Stimulated activated CD4-positive, alpha-beta T cell treated with anti-CD3 and anti-CD28 coated beads, Interleukin-1b, Interleukin-23, amount 100 ng/mL, for 24 hours (primary cell): ENCODE measurements at places on chromosomes 6 and 20.

DNA sequence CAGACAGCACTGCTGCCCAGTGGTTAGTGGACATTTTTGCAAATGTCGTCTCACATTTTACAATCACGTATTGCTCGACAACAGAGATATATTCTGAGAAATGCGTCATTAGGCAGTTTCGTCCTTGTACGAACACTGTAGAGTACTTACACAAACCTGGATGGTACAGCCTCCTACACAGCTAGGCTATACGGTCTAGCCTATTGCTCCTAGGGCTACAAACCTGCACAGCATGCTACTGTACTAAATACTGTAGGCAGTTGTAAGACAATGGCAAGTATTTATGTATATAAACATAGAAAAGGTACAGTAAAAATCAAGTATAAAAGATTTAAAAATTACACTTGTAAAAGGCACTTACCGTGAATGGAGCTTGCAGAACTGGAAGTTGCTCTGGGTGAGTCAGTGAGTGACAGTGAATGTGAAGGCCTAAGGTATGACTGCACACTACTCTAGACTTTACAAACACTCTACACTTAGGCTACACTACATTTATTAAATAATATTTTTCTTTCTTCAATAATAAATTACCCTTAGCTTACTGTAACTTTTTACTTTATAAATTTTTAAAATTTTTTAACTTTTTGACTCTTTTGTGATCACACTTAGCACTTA lies 43.1 kb downstream of the ALDH5A1 start:
- DNase-seq = no peak

- no peak for DNase-seq
Observed at GRCh38 chr20:53859684-53860083, 210.7 kb downstream of the BCAS1 start.

DNA sequence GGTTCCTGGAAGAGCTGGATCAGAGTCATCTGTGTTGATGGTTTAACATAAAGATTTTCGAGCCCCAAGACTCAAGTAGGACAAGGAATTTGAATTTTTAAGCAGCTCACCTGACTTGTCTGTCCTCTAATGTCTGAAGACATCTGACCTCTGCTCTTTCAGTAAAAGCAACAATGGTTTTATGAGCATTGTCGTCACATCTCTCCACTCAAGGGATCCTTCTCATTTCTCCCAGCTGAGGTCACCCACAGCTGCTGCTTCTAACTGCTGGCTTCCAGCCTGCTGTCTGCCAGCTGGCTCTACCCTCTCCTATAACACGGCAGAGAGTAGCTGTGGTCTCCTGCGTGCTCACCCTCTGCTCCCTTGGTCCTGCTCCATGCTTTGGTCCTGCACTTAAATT lies 24.7 kb upstream of the HDAC2 start:
- DNase-seq = no peak

DNA sequence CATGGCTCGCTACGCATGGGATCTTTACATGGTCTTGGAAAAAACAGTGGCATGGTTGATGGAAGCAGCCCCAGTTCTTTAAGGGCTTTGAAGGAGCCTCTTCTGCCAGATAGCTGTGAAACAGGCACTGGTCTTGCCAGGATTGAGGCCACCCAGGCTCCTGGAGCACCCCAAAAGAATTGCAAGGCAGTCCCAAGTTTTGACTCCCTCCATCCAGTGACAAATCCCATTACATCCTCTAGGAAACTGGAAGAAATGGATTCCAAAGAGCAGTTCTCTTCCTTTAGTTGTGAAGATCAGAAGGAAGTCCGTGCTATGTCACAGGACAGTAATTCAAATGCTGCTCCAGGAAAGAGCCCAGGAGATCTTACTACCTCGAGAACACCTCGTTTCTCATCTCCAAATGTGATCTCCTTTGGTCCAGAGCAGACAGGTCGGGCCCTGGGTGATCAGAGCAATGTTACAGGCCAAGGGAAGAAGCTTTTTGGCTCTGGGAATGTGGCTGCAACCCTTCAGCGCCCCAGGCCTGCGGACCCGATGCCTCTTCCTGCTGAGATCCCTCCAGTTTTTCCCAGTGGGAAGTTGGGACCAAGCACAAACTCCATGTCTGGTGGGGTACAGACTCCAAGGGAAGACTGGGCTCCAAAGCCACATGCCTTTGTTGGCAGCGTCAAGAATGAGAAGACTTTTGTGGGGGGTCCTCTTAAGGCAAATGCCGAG lies 78.2 kb downstream of the ASXL1 start:
- no peak for DNase-seq

GRCh38 chr6:168603234-168603633 lies 162.2 kb downstream of the SMOC2 start:
- DNase-seq = no peak

- no peak for DNase-seq
Observed at GRCh38 chr20:414161-414560, 6.1 kb downstream of the RBCK1 start.

DNA sequence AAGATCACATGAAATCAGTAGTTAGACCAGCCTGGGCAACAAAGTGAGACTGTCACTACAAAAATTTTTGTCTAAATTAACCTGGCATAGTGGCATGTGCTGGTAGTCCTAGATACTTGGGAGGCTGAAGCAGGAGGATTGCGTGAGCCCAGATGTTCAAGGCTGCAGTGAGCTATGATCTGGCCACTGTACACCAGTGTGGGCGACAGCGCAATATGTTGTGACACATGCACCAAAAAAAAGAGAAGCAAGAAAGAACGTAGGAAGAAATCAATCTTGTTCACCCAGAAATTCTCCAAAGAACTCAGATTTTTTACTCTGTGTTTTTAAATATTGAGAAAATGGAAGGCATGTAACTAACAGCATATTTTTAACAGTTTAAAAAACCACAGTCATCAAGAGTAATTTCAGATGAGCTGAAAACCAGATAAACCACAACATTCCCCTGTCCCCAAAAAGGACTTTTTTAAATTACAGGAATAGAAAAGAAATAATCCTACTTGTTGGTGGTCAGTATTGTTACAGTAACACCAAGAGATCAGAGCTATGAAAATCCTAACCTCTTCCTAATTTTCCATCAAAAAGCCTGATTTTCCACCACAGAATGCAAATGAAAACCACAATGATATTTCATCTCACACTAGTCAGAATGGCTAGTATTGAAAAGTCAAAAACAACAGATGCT lies 240.2 kb downstream of the KHDC1L start:
- no peak for DNase-seq

GRCh38 chr6:22325481-22325880 lies 28.6 kb upstream of the PRL start:
- no peak for DNase-seq

DNA sequence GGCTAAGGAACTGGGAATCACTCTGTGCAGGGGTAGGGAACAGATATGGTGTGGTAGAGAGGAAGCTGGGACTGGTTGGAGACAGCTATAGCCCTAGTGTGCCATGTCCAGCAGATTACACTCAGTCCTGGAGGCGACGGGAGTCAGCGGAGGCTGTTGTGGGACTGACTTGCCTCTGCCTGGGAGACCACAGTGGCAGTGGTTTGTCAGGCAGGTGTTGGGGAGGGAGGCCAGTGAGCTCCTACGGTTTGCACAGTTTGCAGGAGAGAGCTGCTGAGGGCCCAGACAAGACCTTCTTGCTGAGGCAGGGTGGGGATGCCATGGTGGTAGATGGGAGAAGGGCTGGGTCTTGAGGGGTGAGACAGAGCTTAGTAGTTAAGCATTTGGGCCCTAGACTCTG lies 4.9 kb downstream of the PLCG1 start:
- no peak for DNase-seq

GRCh38 chr6:150325066-150325772 lies 43.6 kb upstream of the IYD start:
- DNase-seq = no peak

DNA sequence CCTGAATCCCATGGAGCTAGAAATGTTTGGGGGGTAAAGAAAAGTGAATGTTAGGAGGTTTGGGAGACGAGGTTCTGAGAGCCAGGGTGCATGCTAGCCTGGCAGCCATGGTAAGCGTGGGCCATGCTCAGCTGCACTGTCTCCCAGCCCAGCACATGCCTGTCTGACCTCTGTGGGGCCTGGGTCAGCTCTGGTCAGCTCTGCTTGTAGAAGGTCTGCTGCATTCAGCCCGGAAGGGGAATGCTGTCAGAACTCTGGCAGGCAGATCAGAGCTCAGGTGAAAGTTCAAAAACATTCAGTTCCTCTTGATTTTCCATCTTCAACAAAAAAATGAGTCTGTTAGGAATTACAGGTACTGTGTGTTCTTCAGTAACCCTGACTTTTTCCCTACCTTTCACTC lies 5.8 kb upstream of the GNRH2 start:
- no peak for DNase-seq

GRCh38 chr20:37316775-37317170 lies 27.3 kb downstream of the MANBAL start:
- DNase-seq = no peak

DNA sequence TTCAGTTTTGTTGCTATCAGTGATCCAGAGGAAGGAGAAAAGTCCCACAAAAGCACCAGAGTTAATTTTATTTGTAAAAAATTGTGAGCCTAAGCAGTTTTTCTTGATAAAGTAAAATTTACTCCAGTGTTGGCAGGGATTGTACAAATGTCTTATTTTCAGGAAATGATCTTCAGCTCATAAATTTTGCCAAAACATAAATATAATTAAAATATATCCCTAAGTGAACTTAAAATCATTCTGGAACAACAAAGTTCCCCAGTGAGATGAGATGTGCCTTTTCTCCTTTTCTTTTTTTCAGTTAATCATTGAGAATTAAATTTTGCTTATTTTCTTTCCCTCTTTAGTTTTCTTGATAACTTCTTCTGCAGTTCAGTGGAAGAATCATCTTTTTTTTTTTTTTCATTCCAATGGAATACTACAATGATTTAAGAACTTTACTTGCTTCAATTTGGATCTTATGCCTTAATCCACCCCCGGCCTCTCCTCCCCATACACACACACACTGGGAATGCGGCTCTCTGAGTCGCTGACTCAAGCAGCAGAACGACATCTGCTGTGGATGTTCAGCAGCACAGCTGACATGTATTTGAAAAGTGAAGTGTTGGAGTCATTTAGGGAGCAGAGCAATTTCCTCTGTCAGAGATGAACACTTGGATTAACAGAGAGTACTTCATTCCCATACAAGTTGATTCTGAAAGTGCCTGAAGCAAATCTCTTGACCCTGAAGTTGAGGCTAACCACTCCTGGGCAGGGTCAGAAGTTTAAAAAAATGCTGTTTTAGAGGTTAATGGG lies 27.7 kb upstream of the LAMA4 start:
- no peak for DNase-seq

DNA sequence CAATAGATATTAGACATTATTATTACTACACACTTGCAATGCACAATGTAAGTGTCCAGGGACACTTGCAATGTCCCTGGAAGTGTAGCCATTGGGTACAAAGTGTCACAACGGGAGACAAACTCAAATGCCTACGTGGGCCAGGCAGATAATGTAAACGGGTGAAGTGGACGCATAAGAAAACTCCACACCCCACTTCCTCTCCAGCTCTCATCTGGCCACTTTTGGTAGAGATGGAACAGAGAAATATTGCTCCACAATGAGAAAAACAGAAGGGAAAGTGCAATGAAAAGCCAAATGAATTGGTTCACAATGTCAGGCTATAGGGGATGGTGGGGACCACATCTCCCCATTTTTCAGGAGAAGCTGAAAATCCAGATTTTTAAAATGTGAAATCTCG lies 9.4 kb downstream of the SULF2 start:
- no peak for DNase-seq

DNA sequence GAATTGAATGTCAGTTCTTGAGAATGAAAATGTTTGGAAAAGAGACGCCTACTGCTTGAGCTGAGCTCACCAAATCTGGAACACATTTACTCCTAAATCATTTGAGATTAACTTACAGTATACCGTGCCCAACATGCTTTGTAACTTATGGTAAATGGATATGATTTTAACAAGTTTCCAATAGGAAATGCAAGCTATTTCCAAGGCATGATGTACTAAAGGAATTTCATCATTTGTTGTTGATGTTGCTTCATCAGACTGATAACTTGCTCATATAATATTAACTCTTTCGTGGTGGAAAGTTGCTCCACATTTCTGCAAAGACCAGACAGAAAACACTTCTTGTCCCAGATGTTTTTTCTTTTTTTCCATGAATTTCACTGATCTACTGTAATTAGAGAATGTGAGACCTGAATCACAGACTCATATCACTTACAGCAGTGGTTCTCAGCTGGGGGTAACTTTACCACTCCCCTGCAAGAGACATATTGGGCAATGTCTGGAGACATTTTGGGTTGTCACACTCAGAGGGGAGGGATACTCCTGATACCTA lies 116.6 kb upstream of the TRAF3IP2 start:
- DNase-seq = no peak

- no peak for DNase-seq
Observed at GRCh38 chr6:125930765-125931418, 25.7 kb upstream of the HINT3 start.

GRCh38 chr6:147035886-147036285 lies 168.3 kb upstream of the STXBP5 start:
- no peak for DNase-seq

GRCh38 chr6:136786658-136787057 lies 5.6 kb downstream of the MAP3K5 start:
- DNase-seq = no peak

- no peak for DNase-seq
Observed at GRCh38 chr6:152127432-152128165, 320.1 kb downstream of the ESR1 start.

GRCh38 chr6:157269261-157269794 lies 54.0 kb downstream of the TMEM242 start:
- DNase-seq = no peak

- DNase-seq = no peak
Observed at GRCh38 chr20:11316244-11316643, 601.4 kb upstream of the BTBD3 start.

GRCh38 chr20:49104365-49104648 lies 58.2 kb downstream of the CSE1L start:
- DNase-seq = no peak

DNA sequence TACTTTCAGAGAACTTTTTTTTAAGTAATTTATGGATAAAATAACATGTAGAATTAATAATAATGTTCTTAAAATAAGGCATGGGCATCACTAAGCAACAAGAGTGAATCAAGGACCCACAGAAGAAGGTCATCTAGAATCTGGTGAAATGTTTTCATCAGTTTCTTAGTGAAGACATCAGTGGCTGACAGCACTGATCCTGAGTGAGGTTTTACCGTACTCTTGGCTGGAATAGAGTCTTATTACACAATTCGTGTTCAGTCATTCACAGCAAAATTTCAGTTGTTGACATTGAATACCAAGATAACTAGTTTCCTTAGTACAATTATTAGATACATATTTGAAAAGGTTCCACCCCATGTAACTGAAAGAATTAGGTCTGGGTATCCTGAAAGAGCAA lies 140.4 kb downstream of the C6orf58 start:
- no peak for DNase-seq

DNA sequence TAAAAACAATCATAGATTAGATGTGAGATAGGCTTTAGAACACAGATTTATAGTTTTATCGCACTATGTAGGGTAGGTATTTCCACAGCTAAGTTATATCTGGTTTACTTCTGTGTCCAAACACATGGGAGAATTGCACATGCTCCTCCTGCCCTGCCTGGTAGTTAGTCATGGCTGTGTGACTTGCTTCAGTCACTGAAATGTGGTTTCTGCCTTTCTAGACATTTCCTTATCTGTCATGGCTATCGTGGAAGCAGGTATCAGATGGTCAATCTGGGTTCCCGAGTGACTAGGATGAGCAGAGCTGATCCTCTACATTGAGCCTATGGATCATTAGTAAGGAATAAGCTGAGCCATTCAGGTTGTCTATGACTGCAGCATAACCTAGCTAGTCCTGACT lies 117.8 kb upstream of the GMDS start:
- DNase-seq = no peak
